ENCODE measurements at places on chromosomes 1 and 21.

DNA sequence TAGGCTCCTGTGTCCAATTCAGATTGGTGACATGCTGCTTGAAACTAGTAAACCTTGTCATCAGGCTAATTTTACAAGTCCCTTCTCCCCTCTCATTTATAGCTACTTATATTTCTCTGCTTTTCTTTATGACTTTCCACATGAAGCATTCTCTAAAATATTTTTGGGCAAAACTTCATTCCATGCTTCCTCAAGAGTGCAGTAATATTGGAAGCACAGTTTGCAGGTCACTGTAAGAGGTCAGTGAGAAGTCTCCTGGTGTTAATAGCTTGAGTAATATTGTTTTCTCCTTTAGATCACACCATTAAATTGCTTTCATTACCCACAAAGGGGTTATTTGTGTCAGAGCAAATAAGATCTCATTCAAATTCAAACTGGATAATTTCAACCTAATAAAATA lies 46.6 kb downstream of the LPAR3 start:
- no peaks in the 10 kb centered on the region for H3K27me3 ChIP-seq
- no peak overlapping the region for H3K4me3 ChIP-seq
- no peak overlapping the region for H3K27ac ChIP-seq
- DNase-seq, result no peak

DNA sequence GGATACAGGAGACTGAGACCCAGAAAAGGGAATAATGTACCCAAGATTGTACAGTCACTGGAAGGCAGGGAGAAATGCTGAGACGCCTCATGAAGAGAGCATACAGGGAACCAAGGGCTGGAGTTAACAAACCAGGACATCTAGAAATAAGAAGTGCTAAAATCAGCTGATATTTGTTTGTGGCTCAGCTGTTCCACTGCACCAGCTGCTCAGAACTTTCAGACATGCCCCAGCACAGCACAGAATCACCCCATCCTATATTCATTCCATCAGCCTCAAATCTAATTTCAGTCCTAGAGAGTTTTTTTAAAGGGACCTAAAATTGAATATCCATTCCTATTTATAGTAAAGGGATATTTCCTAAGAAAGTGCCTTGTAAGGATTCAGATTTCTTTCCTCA lies 60.2 kb downstream of the DAB1 start:
- no peaks in the 10 kb centered on the region for H3K36me3 ChIP-seq
- no peaks in the 10 kb centered on the region for H3K27me3 ChIP-seq
- no peak overlapping the region for H3K27ac ChIP-seq

- peaks cover 5% of the 10 kb centered on the region for H3K4me1 ChIP-seq
- no peaks in the 10 kb centered on the region for H3K36me3 ChIP-seq
- no peak for DNase-seq
- H3K27me3 ChIP-seq, result peaks cover 4% of the 10 kb centered on the region
- no peak overlapping the region for H3K4me3 ChIP-seq
These were observed 2.0 kb downstream of the ADAMTSL4 start for GRCh38 chr1:150551051-150551783.

- H3K27ac ChIP-seq, result no peak overlapping the region
- no peaks in the 10 kb centered on the region for H3K27me3 ChIP-seq
- H3K4me1 ChIP-seq, result no peaks in the 10 kb centered on the region
- H3K4me3 ChIP-seq, result no peak overlapping the region
- no peaks in the 10 kb centered on the region for H3K36me3 ChIP-seq
These were observed 13.1 kb downstream of the OPTC start for GRCh38 chr1:203506858-203507626.

GRCh38 chr1:179817056-179817455 lies 60.5 kb downstream of the TOR1AIP2 start:
- H3K27me3 ChIP-seq, result no peaks in the 10 kb centered on the region
- no peak for DNase-seq
- no peaks in the 10 kb centered on the region for H3K36me3 ChIP-seq
- H3K27ac ChIP-seq, result no peak overlapping the region
- no peak overlapping the region for H3K4me3 ChIP-seq

- H3K4me3 ChIP-seq, result no peak overlapping the region
- H3K27ac ChIP-seq, result no peak overlapping the region
- no peak for DNase-seq
- no peaks in the 10 kb centered on the region for H3K36me3 ChIP-seq
- H3K27me3 ChIP-seq, result no peaks in the 10 kb centered on the region
These were observed 307.9 kb downstream of the SMYD3 start for GRCh38 chr1:246199086-246199645.

DNA sequence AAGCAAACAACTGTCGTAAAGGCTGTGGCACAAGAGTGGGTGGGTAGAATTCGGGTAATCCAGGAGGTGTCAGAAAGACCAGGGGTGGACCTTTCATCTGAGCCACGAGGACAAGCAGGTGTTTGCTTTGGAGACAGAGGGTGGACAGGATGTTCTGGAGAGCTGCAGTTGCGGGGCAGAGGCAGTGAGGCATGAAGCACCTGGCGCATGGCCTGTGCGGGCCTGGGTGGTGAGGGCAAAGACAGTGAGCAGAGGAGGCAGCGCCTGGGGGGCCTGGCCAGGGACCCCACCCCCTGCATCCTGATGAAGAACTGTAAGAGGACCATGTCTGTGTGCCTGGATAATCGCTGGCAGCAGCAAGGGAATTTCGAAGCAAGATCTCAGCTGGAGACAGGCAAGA lies 24.9 kb downstream of the KIF26B start:
- H3K27ac ChIP-seq, result no peak overlapping the region
- H3K4me1 ChIP-seq, result no peaks in the 10 kb centered on the region
- H3K4me3 ChIP-seq, result no peak overlapping the region
- DNase-seq, result no peak

DNA sequence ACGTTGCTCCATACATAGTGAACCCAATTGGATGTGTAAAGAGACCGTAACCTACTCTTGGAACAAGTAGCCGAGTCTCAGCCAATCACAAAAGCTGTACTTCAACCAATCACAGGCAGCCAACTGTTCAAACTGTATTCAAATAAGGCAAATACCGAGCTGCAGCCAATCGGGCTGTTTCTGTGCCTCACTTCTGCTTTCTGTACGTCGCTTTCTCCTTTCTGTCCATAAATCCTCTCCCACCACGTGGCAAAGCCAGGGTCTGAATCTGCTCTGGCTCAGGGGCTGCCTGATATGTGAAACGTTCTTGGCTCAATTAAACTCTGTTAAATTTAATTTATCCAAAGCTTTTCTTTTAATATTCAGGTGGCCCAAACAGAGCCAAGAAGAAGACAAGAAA lies 210.3 kb downstream of the URB2 start:
- no peaks in the 10 kb centered on the region for H3K36me3 ChIP-seq
- H3K27ac ChIP-seq, result no peak overlapping the region
- no peak overlapping the region for H3K4me3 ChIP-seq
- H3K27me3 ChIP-seq, result no peaks in the 10 kb centered on the region
- H3K4me1 ChIP-seq, result no peaks in the 10 kb centered on the region
- DNase-seq, result no peak

- H3K27me3 ChIP-seq, result no peaks in the 10 kb centered on the region
- DNase-seq, result peak; percentile 2
- no peak overlapping the region for H3K4me3 ChIP-seq
- H3K4me1 ChIP-seq, result no peaks in the 10 kb centered on the region
- no peak overlapping the region for H3K27ac ChIP-seq
These were observed 113.7 kb upstream of the SLC35F3 start for GRCh38 chr1:233790662-233791371.

DNA sequence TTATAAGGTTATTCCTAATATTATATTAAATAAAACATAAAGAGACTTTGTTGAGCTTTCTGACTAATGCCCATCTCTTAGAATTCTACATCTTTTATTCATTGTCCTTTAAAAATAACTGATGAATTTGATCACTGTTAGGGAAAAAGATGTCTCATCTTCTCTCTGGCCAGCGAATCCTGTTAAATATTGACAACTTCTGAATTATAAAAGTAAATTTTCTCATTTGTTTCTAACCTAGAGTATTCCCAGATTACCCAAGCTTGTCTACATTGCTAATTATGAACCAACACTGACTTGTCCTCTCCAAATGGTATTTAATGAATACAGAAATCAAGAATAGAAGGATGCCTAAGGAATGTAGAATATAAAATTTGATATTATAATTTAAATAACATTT lies 24.8 kb upstream of the KCTD3 start:
- no peaks in the 10 kb centered on the region for H3K36me3 ChIP-seq
- H3K4me3 ChIP-seq, result no peak overlapping the region
- no peaks in the 10 kb centered on the region for H3K4me1 ChIP-seq
- H3K27ac ChIP-seq, result no peak overlapping the region
- no peaks in the 10 kb centered on the region for H3K27me3 ChIP-seq

DNA sequence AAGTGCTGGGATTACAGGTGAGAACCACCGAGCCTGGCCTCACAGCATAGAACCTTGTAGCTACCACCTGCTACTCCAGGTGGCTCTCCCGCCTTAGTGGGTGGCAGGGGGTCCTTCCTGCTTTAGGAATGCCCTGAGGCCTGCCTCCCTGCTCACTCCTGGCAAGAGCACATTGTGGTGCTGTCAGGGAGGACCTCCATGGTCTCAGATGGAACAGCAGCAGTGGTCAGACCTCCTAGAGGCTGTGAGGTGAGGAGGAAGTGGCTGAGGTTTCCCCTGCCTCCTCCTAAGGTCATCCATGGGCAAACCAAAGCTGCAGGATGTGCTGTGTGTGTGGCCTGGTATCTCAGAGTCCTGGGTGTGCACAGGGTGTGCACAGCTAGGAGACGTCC lies 6.7 kb downstream of the SOX13 start:
- DNase-seq, result no peak
- H3K4me1 ChIP-seq, result peaks cover 8% of the 10 kb centered on the region
- H3K36me3 ChIP-seq, result no peaks in the 10 kb centered on the region
- no peak overlapping the region for H3K4me3 ChIP-seq
- no peak overlapping the region for H3K27ac ChIP-seq
- H3K27me3 ChIP-seq, result peaks cover 6% of the 10 kb centered on the region

GRCh38 chr1:206005778-206006180 lies 2.6 kb upstream of the RAB7B start:
- H3K4me3 ChIP-seq, result no peak overlapping the region
- no peaks in the 10 kb centered on the region for H3K36me3 ChIP-seq
- no peak for DNase-seq
- no peak overlapping the region for H3K27ac ChIP-seq
- no peaks in the 10 kb centered on the region for H3K4me1 ChIP-seq
- H3K27me3 ChIP-seq, result no peaks in the 10 kb centered on the region

- no peak for DNase-seq
- H3K27me3 ChIP-seq, result no peaks in the 10 kb centered on the region
- H3K4me1 ChIP-seq, result no peaks in the 10 kb centered on the region
- no peak overlapping the region for H3K27ac ChIP-seq
These were observed 141.6 kb downstream of the MIS18A start for GRCh38 chr21:32137266-32137665.

Measured in effector memory CD4-positive, alpha-beta T cell (primary cell).